Esophagus muscularis mucosa (tissue), 4 donors: ENCODE measurements at places on chromosomes 7 and 10. TPM values are rescaled to one million over a fixed set of nuclear protein-coding genes. Genes with fewer than 3 reads are reported as not detected.

Gene CPSF4
- 20.5 TPM for total RNA-seq

DNA sequence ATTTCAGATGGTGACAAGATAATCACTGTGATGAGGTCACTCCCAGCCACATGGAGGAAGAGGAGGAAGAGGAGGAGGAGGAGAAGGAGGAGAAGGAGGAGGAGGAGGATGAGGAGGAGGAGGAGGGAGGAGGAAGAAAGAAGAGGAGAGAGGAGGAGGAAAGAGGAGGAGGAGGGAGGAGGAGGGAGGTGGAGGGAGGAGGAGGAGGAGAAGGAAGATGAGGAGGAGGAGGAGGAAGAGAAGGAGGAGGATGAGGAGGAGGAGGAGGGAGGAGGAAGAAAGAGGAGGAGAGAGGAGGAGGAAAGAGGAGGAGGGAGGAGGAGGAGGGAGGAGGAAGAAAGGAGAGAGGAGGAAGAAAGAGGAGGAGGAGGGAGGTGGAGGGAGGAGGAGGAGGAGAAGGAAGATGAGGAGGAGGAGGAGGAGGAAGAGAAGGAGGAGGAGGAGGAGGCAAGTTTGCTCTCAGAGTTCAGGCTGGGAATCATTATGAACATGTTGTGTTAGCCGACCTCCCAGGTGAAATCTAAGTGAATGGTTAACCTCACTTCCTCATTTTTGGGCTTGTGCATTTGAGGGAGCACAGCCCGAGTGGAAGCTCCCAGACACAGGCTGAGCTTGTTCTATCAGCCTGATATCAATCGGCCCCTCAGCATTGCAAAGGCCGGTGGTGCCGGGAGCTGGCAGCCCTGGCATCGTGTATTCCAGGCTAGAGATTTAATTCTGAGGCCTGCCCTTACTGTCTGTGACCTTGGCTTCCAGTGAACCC, 236.2 kb upstream of the PITRM1 start:
- DNase-seq, result no peak

GRCh38 chr7:123944395-123944794, 19.4 kb downstream of the SPAM1 start:
- no peak for DNase-seq

- no peak for DNase-seq
Observed at GRCh38 chr10:31761156-31761555, 167.5 kb downstream of the ARHGAP12 start.
